Hindlimb muscle (tissue), 1 donor: ENCODE measurements at places on chromosomes 5 and 9.

- DNase-seq: no peak
Measured at GRCh38 chr9:134750450-134751155, 109.0 kb downstream of the COL5A1 start.

- no peak for DNase-seq
Measured at GRCh38 chr5:121974261-121974660, 12.5 kb downstream of the SRFBP1 start.

DNA sequence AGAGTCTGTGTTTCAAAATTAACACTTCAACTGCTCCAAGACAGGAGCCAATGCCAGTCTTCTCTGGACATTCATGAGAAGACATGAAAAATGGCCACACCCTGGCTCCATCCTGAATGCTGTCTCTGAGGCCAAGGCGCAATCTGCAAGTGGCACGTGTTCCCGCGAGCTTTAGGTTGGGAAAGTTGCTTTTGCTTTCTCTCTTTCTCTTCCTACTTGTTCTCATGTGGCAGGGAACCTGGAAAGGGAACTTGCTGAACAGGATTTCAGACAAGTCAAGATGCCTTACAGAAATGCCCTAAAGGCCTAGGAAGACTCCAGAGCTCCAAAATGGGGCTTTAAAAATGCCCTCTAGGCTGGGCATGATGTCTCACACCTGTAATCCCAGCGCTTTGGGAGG lies 91.9 kb upstream of the OTULINL start:
- DNase-seq: no peak

GRCh38 chr9:1659363-1659690 lies 355.8 kb upstream of the SMARCA2 start:
- peak; percentile 55 for DNase-seq

- DNase-seq: no peak
Measured at GRCh38 chr5:65873181-65873750, 53.1 kb upstream of the ERBIN start.

- DNase-seq: no peak
Measured at GRCh38 chr9:130980526-130980925, 28.4 kb upstream of the LAMC3 start.

GRCh38 chr9:4016789-4017188 lies 283.1 kb downstream of the GLIS3 start:
- DNase-seq: no peak

- DNase-seq: peak; percentile 78
Measured at GRCh38 chr5:171314728-171315385, 5.8 kb downstream of the TLX3 start.

GRCh38 chr9:136109351-136110081 lies 9.2 kb downstream of the TMEM250 start:
- DNase-seq: peak; percentile 84

- DNase-seq: no peak
Measured at GRCh38 chr9:16277471-16277960, 593.0 kb downstream of the BNC2 start.

DNA sequence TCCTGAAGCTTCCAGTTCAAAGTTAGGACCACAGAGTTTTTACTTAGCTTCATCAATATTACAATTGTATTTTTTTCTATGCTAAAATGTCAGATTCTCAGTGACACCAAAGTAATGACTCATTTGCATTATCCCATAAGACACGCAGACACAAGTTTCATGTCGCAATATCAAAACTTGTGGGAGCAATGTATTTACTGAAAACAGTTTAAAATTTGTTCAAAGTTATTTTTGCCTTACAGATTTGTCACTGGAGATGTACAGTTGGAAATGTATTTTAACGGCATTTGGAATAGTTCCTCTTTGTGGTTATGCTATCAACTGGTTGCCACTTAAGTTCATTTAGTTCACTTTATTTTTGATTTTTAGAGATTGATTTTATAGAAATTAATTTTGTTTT lies 36.2 kb upstream of the DAP start:
- DNase-seq: no peak

- DNase-seq: no peak
Measured at GRCh38 chr9:120916991-120917880, 9.4 kb downstream of the TRAF1 start.

DNA sequence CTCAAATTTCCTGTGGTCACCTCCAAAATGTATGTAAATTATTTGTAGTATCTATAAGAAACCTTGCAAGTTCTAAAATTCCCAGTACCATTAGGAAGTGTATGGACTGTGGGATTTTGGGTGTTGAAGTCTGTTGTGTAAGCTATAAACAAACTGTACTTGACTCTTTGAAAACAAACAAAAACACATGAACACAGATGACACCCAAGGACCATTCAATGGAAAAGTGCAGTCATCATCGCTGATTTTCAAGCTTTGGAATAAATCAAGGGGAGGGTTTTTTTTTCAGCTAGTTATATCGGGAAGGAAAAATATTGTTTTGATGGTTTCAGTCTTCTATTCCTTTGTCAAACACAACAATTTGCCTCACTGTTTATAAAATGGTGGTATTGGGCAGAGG lies 49.6 kb downstream of the ELL2 start:
- DNase-seq: no peak

DNA sequence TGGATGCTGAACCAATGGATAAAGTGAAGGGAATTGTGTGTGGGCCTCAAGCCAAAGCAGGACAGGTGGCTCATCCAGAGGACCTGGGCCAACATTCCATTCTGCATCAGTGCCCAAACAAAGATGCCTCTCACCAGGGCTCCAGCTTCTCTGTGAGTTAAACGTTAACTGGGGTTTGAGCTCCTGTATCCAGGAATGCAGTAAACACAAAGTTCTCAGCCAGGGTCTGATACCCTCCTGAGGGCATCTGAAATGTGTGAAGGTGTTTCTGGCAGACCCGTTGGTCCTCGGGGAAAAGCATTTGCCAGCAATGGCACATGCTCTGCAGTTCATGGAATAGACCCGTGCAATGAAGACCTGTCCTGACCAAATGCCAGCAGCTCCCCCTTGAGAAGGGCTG lies 33.9 kb upstream of the AOPEP start:
- DNase-seq: no peak

- DNase-seq: no peak
Measured at GRCh38 chr5:21680641-21681040, 1172.5 kb downstream of the CDH12 start.

DNA sequence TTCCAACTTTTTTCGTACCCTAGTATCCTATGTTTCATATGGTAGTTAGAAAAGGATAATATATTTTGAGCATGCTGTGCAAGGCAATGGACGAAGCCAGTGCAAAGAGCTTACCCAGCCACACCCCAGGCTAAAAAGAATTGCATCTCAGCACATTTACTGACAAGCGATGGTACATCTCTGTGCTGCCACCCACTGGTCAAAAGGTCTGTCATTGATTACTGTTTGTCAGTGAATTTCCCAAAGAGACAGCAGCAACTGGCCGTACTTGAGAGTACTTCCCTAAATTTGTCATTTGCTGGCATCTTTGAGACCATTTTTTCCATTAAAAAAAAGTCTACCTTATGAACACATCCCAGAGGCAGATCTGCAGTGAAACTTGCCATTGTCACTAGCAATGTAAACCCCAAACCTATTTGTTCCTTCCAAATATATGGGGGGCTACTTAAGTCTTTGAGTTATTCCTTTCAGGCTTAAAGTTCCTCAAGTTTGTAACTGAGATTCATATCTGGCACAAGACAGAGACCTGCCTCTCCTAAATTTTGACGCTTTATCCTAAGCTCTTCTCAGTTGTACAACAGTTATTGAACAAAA lies 184.3 kb downstream of the CTNND2 start:
- peak; percentile 17 for DNase-seq

- DNase-seq: no peak
Measured at GRCh38 chr9:79567671-79568098, 4.1 kb upstream of the TLE4 start.

DNA sequence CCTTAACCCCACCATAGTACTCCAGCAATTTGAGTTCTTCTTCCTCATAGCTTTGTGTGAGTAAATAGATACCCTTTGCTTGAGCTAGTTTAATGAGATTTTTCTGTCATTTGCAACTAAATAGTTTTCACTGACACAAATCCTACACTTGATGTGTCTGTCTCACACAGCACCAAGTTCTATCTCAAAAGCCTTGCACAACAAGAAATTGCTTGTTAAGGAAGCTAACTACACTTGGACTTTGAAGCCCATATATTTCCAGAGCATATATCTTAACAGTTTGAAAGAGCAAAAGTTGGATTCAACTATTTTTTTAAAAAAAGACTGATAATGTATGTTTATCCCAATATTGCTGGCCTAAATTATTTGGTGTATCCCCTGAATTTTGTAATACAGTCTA lies 459.2 kb downstream of the ACTL7B start:
- no peak for DNase-seq

- DNase-seq: no peak
Measured at GRCh38 chr5:126972062-126972895, 58.1 kb downstream of the MARCHF3 start.

DNA sequence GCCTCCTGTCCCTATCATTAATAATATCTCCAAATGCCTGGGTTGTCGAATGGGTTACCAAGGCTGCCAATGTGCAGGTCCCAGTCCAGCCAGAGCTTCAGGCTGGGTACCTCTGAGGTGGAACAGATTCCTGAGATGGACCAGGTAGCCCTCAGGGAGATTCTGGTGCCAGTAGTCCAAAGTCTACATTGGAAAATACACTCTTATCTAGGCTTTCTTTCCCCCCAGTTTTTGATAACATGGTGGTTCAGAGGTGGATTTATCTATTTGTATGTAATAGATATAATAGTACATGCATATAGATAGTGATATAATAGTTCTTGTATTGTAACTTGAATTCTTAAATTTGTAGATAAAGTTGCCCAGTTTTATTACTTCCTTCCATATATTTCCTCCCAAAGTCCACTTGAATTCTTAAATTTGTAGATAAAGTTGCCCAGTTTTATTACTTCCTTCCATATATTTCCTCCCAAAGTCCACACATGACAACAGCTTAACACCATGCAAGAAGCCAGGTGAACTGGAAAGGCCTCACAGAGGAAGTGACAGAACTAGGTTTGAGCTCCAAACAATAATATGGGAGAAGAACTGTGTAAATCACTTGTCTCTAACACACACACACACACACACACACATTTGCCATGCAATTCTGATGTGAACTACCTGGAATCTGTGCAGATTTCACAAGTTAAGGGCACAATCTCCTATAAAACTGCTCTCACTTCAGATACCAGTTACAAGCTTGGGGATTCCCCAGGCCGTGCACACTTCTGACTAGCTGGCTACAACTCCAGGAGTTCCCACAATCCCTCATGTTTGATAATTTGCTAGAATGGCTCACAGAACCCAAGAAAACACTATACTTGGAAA lies 30.7 kb upstream of the ERAP1 start:
- DNase-seq: no peak

GRCh38 chr5:137699336-137700281 lies 36.3 kb downstream of the KLHL3 start:
- peak; percentile 29 for DNase-seq

DNA sequence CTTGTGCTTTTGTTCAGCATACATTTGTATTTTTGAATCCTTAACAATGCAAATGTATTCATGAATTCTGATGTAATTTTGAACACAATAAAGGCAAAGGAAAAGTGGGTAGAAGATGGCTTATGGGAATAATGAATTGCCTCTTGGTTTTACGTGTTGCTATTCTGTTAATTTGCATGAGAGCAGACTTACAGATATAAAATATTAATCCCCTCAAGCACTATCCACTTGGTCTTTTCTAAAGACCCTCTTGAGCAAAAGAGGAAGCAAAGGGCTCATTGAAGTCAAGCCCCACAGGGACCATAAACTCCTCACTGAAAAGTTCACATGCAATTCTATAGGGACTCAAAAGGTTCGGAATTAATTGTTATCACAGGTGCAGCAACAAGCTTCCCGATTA lies 51.9 kb downstream of the OSTF1 start:
- no peak for DNase-seq

DNA sequence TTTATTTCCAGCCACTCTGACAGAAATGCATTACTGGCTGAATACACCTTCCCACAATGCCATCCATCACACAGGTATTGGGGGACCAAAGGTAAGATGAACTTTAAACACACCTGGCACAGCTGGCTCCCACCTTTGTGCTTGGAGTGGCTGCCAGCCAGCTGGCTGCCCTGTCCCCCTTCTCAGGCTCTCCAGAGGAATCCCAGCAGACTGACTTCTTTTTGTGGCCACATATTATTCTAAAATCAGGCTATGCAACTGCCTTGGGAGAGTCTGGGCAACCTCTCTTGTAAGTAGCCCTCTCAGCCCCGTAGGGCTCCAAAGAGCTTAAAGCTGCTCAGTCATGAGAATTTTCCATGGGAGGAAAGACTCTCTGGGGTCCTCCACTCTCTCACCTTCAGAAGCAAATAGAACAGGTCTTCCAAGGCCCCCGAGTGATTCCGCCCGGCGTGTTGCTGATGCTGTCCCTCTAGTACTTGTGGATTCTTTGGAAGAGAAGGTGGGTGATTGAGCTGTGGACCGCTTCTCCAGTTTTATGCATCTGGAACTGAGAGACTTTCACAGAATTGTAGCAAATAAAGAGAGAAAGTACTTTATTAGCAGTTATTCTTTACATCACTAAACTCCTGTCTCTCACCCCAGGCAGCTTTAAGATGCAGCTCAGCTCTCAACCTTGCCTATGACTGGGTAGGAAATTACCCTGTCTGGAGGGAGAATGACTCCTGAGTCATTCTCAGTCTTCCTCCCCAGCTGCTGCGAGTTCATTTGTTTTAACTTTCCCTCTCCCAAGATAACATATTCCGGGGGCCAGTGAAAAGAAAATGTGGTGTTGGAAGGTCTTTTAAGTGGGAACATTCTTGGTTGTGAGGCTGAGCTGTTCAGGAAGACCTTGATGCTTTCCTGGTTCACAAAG lies 159.4 kb upstream of the PITX1 start:
- DNase-seq: no peak
